ENCODE measurements at places on chromosomes 4 and X. TPM values are rescaled to one million over a fixed set of nuclear protein-coding genes. Genes with fewer than 3 reads are reported as not detected.

The ACE2 gene
- not detected for total RNA-seq

The USP51 gene
- total RNA-seq, result 2.2 TPM

The RAB40A gene
- 0.27 TPM for total RNA-seq

The SOD3 gene
- 65.3 TPM for total RNA-seq

The NAP1L3 gene
- 12.4 TPM for total RNA-seq

The HPGDS gene
- not detected for total RNA-seq

The TMEM150C gene
- 1.9 TPM for total RNA-seq

- no peak for DNase-seq
These were observed 77.5 kb upstream of the CASK start for GRCh38 chrX:42000836-42001235.

DNA sequence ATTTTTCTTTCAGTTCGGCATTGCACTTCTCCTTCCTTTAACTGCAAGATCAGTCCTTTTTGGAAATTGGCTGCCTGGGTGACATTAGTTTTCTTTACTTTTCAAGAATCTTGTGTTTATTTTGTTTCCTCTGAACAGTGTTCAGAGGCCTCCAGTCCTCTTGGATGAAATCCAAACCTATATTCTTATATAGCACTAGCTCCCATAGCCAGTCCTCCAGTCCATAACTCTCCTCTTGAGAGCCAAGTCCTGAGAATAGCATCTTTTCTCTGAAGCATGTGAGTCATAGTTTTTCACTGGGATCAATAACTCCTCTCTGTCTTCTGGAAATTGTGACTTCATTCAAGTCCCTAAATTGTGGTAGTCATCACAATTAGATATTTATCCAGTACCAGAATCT lies 357.5 kb downstream of the RAPGEF2 start:
- DNase-seq, result no peak

DNA sequence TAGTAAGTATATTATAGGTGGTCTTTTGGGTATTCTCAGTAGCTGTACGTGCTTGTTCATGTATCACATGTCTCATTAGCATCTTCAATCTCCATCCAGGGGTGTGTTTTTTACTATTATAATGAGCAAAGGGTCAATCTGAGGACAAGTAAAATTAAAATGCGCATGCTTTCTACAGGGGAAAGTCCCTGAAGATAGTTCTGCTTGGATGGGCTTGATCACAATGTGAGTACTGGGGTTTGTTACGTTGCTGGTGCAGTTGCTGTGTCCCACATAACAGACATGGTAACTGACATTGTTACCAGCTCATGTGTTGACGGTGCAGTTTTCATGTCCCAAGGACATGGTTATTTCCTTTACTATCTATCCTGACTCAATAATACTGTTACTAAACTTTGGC lies 65.9 kb downstream of the UCHL1 start:
- DNase-seq, result no peak

GRCh38 chr4:156949373-156949814 lies 22.2 kb downstream of the PDGFC start:
- DNase-seq, result peak; percentile 88

DNA sequence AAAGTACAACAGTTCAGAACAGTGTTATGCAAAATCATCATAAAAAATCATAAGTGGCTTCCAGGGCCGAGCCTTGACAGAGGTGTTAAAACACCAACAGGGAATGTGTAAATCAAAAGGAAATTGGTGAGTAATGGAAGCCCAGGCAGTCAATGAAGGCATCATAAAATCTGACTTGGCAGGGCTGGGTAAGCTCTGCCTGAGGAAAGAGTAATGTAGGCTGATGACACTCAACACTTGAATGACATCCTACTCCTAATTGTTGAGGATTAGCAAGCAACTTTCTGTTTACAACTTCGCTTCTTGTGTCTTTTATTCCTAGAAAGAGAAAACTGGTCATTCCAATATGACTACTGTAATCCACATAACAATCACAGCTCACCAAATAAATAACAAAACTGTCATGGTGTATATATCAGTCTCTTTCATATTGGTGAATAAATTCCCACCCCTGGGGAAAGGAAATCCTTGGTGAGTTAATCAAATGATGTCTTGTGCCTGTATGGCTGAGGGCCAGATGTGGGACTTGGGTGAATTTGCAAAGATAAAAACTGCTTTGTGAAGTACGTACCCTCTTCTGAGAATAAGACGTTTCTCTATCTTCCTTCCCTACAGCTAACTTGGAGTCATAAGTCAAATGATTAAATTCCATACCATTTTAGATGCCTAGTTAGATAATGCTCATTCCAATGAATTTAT lies 196.8 kb downstream of the DCHS2 start:
- DNase-seq, result no peak

DNA sequence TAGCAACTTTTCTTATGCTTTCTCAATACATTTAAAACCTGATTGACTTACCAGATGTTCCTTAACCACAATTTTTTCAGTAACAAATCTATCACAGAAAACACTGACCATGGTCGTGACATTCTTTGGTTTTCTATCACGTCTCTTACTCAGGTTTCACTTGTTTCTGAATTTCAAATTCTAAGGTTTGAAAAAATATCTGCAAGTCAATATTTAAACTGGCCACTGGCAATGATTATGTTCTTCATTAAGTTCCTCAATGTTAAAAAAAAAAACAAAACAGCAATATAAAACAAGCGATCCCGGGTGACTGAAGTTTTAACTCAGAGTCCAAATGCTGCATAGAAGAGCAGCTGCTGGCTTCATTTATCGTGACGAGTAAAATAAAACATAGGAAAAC lies 128.9 kb downstream of the RBM47 start:
- no peak for DNase-seq

GRCh38 chr4:122636697-122637096 lies 15.8 kb upstream of the IL21 start:
- DNase-seq, result no peak

- DNase-seq, result no peak
These were observed 15.3 kb downstream of the INTU start for GRCh38 chr4:127648061-127648460.

- DNase-seq, result no peak
These were observed 45.4 kb downstream of the CXorf58 start for GRCh38 chrX:23952984-23953907.

- DNase-seq, result peak; percentile 1
These were observed 5.3 kb downstream of the ARSF start for GRCh38 chrX:3046253-3047240.
